Stimulated activated CD4-positive, alpha-beta T cell treated with anti-CD3 and anti-CD28 coated beads, Interleukin-15, amount 100 ng/mL, for 48 hours (primary cell): ENCODE measurements at places on chromosomes 16 and 17.

GRCh38 chr17:73182616-73183310 lies 10.1 kb upstream of the COG1 start:
- DNase-seq: no peak

GRCh38 chr17:16652847-16653366 lies 743 bp downstream of the ZNF624 start:
- no peak for DNase-seq

GRCh38 chr17:54967621-54968261 lies 713 bp downstream of the COX11 start:
- no peak for DNase-seq

- no peak for DNase-seq
Observed at GRCh38 chr17:9788601-9789000, 2.8 kb downstream of the DHRS7C start.

DNA sequence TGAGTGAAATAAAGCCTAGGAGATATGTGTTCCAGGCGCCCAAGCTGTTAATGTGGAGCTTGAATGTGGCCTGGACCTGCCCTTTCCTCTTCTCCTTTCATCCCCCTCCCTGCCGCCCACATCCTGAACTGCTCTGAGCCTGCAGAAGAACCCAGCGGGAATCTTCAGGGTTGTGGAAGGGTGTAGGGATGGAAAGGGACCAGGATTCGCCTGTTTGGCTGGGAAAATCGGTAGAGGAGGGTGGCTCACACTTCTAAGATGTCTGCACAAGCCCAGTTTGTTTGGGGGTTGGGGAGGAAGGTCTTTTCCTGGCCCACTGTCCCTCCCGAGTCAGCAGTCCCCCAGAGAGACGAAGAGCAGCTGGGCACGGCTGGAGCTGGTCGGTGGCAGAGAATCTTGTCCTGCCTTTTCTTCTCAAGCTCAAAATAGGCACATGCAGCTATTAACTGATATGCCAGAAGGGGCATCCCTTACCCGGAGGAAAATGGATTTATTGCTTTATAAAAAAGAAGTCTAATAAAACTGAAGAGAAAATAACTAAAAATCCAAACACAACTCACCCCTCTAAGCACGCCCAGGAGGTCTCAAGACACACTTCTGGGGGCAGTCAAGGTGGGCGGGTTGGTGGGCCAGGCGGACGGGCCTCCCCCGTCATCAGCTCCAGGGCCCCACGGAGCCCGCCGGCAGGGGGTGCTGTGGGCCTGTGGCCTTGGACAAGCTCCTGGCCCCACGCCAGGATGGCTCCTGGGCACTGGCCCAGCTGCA lies 11.5 kb upstream of the PITPNA start:
- peak; percentile 76 for DNase-seq

GRCh38 chr17:68782789-68783188 lies 172.4 kb downstream of the ABCA8 start:
- DNase-seq: no peak

- DNase-seq: no peak
Observed at GRCh38 chr17:13273806-13274205, 256.0 kb upstream of the ELAC2 start.

- DNase-seq: no peak
Observed at GRCh38 chr17:6456321-6456720, 12.1 kb downstream of the PIMREG start.

DNA sequence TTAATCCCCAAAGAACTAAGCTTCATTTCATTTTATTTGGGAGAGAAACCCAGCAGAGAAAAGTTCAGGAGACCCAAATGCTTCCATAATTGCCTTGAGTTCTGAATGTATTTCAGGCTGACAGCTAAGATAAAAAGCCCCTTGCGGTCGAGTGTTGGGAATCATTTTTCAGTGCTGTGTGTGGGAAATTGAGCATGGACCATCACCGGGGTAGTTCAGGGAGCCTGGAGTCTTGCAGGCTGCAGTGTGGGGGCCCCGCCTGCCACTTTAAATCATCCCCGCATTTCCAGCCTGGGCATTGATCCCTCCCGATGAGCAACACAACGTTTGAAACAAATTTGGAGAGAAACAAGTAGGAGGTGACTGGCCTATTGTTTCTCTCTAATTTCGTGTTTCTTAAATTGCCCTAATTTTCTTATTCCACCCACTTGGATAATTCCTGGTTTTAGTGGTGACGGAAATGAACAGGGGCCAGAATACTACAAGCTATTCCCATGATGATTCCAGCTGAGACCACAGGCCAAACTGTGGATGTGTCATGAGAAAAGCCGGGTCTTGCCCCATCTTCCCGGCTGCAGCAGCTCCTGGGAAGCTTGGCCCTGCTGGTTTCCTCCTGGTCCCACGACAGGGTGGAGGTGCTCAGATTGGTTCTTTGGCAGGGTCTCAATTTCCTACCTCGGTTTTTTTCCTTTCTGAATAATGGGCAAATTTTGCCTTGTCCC lies 75.1 kb downstream of the FOXL1 start:
- DNase-seq: no peak

GRCh38 chr17:79657861-79658810 lies 47.3 kb upstream of the RBFOX3 start:
- no peak for DNase-seq

DNA sequence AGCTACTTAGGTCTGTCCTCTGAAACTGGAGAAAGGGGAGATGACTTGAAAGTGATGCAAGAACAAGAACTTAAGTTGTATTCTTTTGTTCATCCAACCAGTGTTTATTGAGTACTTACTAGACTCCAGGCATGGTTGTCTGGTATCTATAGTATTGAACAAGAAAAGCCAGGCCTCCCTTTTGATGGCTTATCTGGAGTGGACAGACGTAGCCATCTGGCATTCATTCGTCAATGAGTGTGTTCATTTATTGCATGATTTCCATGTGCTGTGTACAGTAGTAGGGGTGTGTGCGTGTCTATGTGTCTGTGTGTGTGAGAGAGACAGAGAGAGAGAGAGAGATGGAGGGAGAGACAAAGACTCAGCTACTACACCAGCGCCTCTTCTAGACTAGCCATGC lies 9.2 kb downstream of the ABAT start:
- no peak for DNase-seq

- DNase-seq: no peak
Observed at GRCh38 chr17:41642252-41643156, 18.1 kb upstream of the KRT17 start.

- no peak for DNase-seq
Observed at GRCh38 chr16:85473909-85474620, 139.1 kb upstream of the GSE1 start.

DNA sequence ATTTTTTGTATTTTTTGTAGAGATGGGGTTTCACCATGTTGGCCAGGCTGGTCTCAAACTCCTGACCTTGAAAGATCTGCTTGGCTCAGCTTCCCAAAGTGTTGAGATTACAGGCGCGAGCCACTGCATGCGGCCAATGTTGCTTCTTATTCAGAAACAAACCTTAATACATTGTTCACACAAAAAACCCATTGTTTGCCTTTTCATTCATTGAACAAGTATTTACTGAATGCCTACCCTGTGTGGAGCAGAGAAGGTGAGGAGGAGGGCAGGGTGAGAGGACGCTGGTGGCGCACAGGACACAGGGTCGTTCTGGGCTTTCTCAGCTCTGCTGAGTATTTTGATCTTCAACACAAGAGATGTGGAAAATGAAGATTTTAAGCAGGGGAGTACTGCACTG lies 8.0 kb upstream of the KRT23 start:
- no peak for DNase-seq

GRCh38 chr17:67491009-67491680 lies 114.1 kb downstream of the PITPNC1 start:
- no peak for DNase-seq

DNA sequence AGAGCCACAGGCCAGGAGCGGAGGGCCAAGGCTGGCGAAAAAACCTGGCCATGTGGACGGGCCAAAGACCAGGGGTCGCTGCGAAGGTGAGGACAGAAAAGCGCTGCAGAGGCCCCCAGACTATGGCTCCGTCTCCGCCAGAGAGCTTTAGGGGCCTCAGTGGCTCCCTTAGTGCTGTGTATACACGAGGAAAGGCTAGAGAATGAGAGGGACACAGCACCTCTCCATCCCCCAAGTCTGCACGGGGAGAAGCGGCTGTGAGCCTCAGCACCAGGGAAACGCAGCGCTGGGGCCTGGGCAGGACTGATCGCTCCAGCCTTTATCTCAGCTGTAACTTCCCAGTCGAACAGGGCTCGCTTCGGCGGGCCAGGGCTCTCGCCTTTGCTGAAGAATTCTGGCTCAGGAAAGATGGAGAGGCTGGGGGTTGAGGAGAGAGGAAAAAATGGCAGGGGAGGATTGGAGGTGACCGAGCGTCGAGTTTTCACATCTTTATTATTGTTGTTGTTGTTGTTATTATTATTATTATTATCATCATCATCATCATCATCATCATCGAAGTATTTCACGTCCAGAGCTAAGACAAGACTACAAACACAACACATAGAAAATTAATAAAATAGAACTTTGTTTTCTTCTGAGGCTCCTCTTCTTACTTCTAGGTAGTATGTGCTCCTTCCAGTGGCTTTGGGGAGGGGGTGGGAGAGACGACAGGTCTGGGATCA lies 1.9 kb upstream of the HOXB5 start:
- DNase-seq: no peak

GRCh38 chr16:86734543-86735460 lies 156.5 kb downstream of the FOXL1 start:
- DNase-seq: no peak

DNA sequence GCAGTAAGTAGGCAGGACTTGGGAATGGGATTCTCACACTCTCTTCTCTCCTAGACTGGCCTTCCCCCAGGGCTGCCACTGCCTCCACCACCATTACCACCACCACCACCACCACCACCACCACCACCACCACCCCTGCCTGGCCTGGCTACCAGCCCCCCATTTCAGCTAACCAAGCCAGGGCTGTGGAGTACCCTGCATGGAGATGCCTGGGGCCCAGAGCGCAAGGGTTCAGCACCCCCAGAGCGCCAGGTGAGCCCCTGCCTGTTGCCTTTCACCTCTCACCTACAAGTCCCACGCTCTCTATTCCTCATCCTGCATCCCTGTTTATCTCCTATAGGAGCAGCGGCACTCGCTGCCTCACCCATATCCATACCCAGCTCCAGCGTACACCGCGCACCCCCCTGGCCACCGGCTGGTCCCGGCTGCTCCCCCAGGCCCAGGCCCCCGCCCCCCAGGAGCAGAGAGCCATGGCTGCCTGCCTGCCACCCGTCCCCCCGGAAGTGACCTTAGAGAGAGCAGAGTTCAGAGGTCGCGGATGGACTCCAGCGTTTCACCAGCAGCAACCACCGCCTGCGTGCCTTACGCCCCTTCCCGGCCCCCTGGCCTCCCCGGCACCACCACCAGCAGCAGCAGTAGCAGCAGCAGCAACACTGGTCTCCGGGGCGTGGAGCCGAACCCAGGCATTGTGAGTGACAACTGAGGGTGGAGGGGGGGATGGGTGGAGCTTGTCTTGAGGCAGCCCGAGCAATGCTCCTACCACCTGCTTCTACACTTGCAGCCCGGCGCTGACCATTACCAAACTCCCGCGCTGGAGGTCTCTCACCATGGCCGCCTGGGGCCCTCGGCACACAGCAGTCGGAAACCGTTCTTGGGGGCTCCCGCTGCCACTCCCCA lies 7.9 kb upstream of the TMEM88 start:
- no peak for DNase-seq
